H1 (cell line): ENCODE measurements at places on chromosomes 12 and 14. TPM values are rescaled to one million over a fixed set of nuclear protein-coding genes. Genes with fewer than 3 reads are reported as not detected.

- no peak for DNase-seq
Observed at GRCh38 chr12:108701779-108702441, 29.4 kb downstream of the CORO1C start.

GRCh38 chr12:5348491-5348890 is 83.4 kb upstream of the NTF3 start:
- no peak for DNase-seq

- DNase-seq: no peak
Observed at GRCh38 chr12:41962171-41962572, 182.5 kb downstream of the GXYLT1 start.

GRCh38 chr12:112898380-112898779 is 8.4 kb upstream of the OAS1 start:
- DNase-seq: no peak

DNA sequence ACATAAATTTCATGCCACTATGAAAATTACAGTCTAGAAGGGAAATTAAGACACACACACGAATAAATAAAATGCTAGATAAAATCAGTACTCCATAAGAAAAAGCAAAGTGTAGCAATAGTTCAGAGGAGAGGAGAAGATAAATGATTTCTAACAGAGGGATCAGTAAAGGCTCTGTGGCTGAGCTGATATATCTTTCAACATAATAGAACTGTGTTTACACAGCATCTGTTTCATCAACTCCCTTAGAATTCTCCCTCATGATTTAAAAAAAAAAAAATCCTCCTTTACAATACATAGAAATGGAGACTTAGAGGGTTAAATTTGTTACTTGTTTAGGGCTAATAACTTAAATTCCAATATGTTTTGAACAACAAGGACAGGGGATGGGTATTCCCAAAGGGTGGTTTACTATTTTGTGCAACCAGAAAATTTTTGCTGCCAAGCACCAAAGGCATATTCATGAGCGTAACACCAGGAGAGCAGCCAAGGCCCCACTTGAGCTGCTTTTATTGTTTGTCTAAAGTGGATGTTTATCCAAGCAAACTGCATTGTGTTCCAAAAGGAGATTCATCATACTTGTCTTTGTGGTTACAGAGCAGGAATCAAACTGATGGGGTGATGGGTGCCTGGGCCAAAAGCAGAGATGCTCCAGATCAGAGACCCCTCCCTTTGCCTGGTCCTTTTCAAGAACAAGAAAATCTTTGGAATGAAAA is 162.7 kb downstream of the BMP4 start:
- DNase-seq: no peak

DNA sequence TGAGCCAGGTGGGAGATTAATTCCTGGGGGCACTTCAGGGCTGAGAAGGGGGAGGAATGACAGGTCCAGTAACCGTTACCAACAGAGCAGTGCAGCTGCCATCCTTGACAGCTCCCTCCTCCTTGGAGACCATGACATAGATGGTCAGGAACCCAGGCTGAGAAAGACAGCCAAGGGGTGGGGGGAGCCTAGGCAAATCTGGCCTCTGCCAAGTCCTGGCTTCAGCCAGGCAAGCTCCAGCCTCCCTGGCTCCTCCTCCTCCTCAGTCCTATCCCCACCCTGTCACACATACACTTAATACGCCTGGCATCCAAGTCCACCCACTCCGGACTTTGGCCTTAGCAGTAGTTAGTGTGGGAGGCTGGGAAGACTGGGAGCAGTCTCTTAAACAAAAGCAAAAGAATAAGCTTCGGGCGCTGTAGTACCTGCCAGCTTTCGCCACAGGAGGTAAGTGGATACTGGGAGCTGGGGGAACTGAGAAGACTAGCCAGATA is at the start of gene RDH5:
RDH5 (plus strand) TSS at position 323 of the 494 bp plus-strand sequence. CDS start 792 bp downstream, outside the sequence.
- DNase-seq: no peak

- DNase-seq: no peak
Observed at GRCh38 chr12:104411826-104412641, 44.7 kb upstream of the CHST11 start.

- DNase-seq: no peak
Observed at GRCh38 chr12:101165319-101165718, 44.7 kb downstream of the SLC5A8 start.

GRCh38 chr14:104352493-104353220 is 214.3 kb downstream of the KIF26A start:
- DNase-seq: no peak

GRCh38 chr12:110280392-110280778 is 662 bp upstream of the ATP2A2 start:
- peak; percentile 80 for DNase-seq

DNA sequence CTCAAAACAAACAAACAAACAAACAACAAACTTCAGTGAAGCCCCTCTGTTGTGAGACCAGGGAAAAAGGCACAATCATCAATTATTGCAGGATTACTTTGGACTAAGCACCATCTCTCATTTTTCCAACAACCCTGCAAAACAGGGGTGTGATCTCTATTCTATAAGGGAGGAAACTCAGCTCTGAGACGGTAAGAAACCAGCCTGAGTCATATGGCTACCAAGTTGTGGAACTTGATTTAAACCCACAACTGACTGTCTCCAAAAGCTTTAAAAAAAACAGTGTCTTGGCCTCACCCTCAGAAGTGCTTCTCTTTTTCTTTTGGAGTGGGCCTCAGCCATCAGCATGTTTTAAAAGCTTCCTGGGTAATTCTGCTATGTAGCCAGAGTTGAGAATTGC is 49.8 kb downstream of the RIN3 start:
- DNase-seq: no peak

GRCh38 chr12:43957732-43958372 is 122.0 kb downstream of the TMEM117 start:
- no peak for DNase-seq

DNA sequence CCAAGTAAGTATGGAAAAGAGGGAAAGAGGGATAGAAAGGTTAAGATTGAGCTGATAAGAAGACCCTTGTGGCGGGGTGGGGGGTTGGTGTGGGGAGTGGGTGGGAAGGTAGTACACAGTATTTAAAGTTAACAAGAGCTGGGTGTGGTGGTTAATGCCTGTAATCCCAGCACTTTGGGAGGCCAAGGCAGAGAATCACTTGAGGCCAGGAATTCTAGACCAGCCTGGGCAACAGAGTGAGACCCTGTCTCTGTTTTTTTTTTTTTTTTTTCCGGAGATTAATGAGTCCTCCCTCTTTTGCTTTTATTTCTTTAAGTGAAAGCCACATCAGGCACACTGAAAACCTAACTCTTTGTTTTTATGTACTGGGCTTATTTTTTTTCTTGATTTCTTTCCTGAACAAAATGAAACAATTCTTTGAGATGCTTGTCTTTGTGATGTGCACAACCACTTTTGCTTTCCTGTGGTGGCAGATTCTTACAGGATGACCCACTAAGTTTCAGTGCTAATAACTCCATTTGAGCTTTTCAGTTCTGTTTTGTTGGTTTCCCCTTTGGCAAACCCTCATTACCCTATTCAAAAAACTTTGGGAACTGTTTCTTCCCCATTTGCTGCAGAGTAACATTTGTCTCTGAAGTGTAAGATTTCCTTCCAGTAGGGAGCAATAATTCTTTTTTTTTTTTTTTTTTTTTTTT is 54.8 kb downstream of the WNK1 start:
- no peak for DNase-seq

- no peak for DNase-seq
Observed at GRCh38 chr12:127054531-127054930, 1212.4 kb upstream of the TMEM132C start.

GRCh38 chr12:38956337-38956736 is 50.9 kb upstream of the CPNE8 start:
- no peak for DNase-seq

DNA sequence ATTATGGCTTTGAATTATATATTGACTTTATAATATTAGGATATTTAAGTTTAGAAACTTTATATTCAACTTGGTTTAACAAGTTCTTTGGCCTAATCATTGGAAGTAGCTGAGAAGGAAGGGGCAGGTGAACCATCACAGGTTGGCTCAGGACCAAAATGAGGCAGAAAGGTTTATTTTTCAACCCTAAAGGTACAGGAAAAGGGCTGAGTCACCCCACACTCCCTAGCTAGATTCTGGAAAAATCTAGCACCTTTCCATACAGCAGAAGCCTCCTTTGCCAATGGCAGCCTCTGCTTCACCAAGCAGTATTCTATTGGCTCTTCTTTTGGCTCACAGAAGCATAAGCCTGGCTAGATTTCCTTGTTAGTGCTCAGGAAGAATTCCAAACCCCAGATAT is 19.3 kb upstream of the MED6 start:
- no peak for DNase-seq

DNA sequence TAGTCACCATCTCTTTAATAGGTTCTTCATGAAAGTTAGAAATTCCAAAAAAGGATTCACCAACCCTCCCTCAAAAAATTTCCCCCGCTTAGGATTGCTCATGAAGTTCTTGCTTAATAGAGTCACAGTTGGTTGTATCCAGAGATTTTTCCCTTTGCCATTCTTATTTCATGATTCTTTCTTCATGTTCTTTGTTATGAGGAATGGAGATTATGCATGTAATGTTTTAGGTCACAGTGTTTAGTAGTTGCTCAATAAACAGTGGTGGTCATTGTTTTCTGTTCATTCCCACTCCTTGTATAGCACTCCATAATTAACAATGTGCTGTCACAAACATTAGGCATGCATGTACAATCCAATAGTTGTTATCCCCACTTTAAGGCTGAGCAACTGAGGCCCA is 51.2 kb upstream of the RTRAF start:
- no peak for DNase-seq

DNA sequence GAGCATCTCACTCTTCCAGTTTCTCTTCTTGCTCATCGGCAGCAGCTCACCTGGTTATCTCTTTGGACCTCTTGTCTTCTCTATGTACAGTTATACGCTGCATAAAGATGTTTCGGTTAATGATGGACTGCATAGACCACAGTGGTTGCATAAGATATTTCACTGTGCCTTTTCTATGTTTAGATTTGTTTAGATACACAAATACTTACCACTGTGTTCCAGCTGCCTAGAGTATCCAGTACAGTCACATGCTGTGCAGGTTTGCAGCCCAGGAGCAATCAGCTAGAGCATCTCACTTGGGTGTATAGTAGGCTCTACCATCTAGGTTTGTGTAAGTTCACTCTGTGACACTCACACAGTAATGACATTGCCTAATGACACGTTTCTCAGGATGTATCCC is 57.6 kb downstream of the FBXL14 start:
- no peak for DNase-seq

- no peak for DNase-seq
Observed at GRCh38 chr12:52055731-52056711, 4.8 kb downstream of the NR4A1 start.

DNA sequence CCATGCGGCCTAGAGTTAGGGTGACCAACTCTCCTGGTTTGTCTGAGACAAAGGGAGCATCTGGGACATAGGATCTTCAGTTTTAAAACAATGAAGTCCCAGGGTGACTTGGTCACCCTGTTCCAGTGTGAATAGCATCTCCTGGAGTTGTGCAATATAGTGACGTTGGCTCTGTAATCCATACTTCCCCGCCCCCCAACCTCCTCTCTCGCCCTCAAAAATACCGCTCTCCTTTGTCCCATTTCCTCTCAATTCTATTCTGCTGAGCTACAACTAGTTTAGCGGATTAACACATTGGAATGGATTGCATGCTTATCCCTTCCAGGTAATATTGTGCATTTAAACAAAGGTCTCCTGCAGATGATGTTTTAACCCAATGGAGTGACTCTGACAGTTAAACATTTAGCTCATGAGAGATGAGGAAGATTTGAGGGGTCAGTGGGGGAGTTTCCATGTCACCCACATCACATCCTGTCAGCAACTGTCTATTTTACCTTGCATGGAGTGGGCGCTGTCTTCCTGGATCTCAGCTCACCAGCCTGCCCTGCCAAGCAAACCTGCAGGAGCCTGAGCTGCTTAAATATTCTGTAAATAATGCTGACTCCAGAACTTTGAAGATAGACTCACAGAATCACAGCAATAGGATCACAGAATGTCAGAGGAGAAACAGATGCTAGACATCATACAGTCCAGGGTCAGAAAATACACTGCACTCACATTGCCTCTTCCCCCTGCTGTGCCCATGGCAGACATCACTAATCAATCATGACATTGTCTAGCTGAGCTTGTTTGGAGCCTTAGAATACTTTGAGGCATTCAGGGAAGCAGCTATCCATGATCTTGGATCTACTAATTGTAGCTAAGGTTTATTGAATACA is 43.0 kb downstream of the MAP1LC3B2 start:
- DNase-seq: no peak

DNA sequence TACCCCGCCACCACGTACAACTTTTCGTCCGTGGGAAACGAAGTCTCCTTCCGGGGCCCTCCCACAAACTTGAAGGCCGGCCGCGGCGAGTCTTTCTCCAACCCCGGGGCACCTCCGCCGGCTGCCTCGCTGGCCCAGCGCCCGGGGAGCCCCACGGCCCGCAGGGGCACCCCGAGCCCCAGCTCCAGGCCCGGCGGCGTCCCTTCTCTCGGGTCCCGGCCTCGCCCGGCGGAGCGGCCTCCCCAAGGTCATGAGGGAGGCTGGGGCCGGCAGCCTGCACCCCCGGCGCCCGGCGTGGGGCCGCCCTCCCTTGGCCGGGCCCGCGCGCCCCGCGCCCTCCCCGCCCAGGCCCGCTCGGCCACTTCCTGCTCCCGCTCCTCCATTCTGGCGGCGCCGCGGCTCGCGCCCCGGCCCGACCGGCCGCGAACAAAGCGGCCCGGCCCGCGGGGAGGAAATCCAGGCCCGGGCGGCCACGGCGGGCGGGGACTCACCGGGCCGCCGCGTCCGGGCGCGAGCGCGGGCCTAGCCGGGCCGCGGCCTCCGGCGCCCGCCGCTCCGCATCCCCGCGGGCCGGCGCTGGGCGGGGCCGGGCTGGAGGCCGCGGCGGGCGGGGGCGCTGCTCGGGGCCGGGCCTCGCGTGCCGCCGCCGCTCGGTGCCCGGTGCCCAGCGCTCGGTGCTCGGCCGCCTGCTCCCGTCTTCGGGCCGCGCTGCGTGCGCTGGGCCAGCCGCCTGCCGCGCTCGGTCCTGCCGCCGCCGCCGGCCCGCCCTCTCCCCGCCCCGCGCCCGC is at the start of gene AKT1:
AKT1 (minus strand) TSS at position 756 of the 788 bp plus-strand sequence. CDS start 3,105 bp downstream, outside the sequence.
- no peak for DNase-seq

- DNase-seq: no peak
Observed at GRCh38 chr12:54967461-54967860, 17.1 kb downstream of the TESPA1 start.

GRCh38 chr14:94593749-94594431 is 12.7 kb downstream of the SERPINA5 start:
- no peak for DNase-seq

APEX1 gene
- total RNA-seq: 384 and 404 TPM in 2 replicates

KRT83 gene
- not detected in 2 replicates for total RNA-seq

TMEM30B gene
- total RNA-seq: 11.0 and 11.2 TPM in 2 replicates

CLEC1B gene
- total RNA-seq: not detected in 2 replicates

DPPA3 gene
- total RNA-seq: 1.2 and 1.6 TPM in 2 replicates

KCNJ8 gene
- total RNA-seq: 0.96 and 1.4 TPM in 2 replicates

POTEM gene
- not detected in 2 replicates for total RNA-seq

SERPINA12 gene
- total RNA-seq: not detected in 2 replicates

CCDC198 gene
- not detected in 2 replicates for total RNA-seq
